ENCODE measurements at places on chromosomes 2 and 18. TPM values are rescaled to one million over a fixed set of nuclear protein-coding genes. Genes with fewer than 3 reads are reported as not detected.

CHAC2 gene
- 17.5 TPM for total RNA-seq

MEP1B gene
- not detected for total RNA-seq

POTEE gene
- total RNA-seq: not detected

SP140L gene
- 3.8 TPM for total RNA-seq

CRYGA gene
- total RNA-seq: not detected

SLC19A3 gene
- 0.08 TPM for total RNA-seq

RAB27B gene
- 5.5 TPM for total RNA-seq

SLC5A7 gene
- not detected for total RNA-seq

PCARE gene
- not detected for total RNA-seq

IL1F10 gene
- 0.08 TPM for total RNA-seq

SKA1 gene
- total RNA-seq: 11.4 TPM

ITGA4 gene
- 26.6 TPM for total RNA-seq

STAT4 gene
- 4.5 TPM for total RNA-seq

GLI2 gene
- total RNA-seq: 0.39 TPM

Data from hair follicular keratinocyte (primary cell).